RWPE2 (cell line): ENCODE measurements at places on chromosomes 5 and 9.

GRCh38 chr5:82991678-82992323 lies 85.4 kb downstream of the TMEM167A start:
- DNase-seq = no peak

GRCh38 chr5:1515311-1515920 lies 8.3 kb downstream of the LPCAT1 start:
- peak; percentile 73 for DNase-seq

GRCh38 chr5:146165460-146165859 lies 17.0 kb downstream of the LARS1 start:
- no peak for DNase-seq

DNA sequence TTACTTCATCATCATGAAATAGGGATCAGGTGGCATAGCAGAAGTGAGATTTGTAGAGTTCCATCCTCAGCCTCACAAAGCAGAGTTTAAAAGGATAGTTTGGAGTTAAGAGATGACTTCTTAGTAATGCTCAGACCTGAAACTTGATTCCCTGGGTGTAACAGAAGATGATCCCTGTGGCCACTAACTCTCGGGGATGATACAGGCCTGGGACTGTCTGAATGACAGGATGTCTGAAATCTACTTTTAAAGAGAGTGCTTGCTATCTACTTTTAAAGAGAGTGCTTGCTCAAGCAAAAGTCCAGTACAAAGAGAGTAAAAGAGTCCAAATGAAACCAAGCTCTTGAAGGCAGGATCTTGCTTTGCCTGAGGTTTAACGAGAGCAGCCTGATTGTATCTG lies 14.6 kb downstream of the ADAMTS16 start:
- no peak for DNase-seq

- no peak for DNase-seq
Observed at GRCh38 chr9:93436218-93436617, 15.3 kb upstream of the FAM120A start.

- DNase-seq = no peak
Observed at GRCh38 chr5:10542055-10542550, 21.8 kb upstream of the ANKRD33B start.
